ENCODE measurements at places on chromosomes 1 and 21. TPM values are rescaled to one million over a fixed set of nuclear protein-coding genes. Genes with fewer than 3 reads are reported as not detected.

The HES3 gene
- not detected for polyA plus RNA-seq

The FAM177B gene
- not detected for polyA plus RNA-seq

The FCRL2 gene
- polyA plus RNA-seq: not detected

The IFNAR2 gene
- polyA plus RNA-seq: 10.9 TPM

The EVA1C gene
- 1.3 TPM for polyA plus RNA-seq

The CFHR4 gene
- polyA plus RNA-seq: not detected

- peak; percentile 24 for DNase-seq
Observed at GRCh38 chr1:10635085-10635896, 160.5 kb downstream of the PEX14 start.

DNA sequence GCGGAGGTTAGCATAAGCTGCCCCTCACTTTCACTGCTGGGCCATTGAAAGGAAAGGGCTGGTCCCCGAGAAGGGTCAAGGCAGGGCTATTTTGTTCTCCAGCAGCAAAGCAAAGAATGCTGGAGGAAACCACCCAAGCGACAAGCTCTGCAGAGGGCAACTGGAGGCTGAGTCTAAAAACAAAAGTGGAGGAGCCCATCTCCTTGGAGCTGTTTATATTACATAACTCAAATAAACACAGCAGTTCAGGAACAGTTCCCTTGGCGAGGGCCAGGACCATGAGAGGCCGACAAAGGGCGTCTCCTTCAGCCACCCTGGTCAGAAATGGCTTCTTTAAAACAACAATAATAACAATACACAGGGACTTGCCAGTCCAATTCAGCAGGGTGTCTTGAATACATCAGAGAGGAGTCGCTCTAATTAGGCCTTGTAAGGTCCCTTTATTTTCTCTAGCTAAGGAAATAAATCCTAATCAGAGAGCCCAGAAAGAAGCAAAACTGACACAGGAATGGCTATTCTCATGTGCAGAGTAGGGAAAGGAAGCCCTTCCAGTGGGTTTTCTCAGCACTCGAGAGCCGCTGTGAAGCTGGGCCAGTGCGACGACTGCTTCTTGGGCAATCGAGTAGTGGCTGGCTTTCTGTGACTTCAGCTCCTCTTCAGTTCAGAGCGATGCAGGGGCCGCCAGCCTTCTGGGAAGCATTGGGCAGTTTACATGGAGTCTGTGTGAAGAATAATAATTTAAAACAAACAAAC is 57.0 kb upstream of the TARBP1 start:
- peak; percentile 70 for DNase-seq

DNA sequence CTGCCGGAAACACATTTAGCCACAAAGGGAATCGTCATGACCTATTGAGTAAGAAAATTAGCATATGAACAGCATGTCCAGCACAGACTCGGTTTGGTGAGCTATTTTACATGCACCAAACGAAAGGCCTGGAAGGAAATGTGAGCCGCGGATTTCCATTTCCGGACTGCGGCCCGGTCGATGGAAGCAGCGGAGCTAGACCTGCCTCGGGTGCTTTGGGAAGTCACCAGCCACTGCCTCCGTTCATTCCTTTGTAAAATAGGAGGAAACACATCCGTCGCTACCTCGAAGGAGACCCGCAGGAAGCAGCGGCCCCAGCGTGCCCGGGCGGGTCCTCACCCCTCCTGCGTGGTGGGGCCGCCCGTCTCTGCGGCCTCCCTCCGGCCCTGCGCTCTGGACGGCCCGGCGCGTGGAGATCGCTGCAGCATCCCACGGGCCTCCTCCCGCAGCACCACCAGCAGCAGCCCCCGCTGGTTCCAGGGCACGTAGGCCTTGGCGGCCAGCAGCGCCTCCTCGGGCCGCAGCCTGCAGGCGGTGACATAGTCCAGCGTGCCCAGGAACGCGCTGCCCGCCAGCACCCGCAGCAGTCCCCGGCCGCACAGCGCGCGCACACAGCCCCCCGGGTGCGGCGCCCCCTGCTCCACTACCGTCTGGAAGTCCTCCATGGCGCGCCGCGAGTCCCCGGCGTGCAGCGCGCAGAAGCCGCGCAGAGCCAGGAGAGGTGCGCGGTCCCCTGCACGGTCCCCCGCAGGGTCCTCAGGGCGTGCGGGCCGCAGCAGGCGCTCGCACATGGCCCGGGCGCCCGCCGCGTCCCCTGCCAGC is 12.1 kb downstream of the TTC34 start:
- DNase-seq: no peak

GRCh38 chr1:212977781-212978645 is 27.7 kb downstream of the VASH2 start:
- peak; percentile 19 for DNase-seq

DNA sequence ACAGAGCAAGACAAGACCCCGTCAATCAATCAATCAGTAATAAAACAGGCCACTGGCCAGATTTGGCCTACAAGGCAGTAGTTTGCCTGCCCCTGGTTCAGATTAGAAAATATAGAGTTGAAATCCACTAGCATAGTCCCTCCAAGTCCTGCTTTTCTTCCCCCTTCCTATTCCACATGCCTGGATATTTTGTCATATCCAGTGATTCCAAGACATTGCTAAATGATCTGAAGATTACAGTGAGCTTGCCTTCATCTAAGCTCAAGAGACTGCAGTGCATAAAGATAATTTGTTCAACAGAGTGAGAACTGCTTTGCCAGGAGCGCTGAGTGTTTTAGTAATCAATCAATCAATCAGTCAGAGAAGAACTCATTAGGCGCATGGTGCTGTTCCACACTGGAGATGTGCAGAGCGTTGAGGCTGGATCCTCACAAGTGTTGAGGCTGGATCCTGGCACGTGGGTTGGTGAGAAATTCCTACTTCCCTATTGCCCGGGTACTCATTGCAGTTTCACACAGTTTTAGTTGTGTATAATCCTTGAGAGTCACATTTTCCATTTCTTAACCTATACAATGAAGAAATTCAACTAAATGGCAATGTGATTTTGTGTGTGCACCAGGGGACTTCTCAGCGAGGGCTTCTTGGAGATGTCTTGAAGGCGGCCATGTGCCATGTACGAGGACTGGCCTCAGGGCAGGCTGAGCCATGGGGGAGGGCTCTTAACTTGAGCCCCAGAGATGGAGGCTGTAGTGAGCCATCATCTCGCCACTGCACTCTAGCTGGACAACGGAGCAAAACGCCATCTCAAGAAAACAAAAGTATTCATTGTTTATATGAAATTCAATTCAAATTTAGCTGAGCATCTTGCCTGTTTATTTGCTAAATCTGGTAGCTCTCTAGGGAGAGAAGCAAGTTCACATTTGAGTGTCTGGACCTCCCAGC is 76.3 kb downstream of the TOMM20 start:
- DNase-seq: no peak

GRCh38 chr1:100704473-100704872 is 15.1 kb upstream of the VCAM1 start:
- DNase-seq: no peak

All from IMR-90 (cell line).